ENCODE measurements at places on chromosomes 7 and 10. TPM values are rescaled to one million over a fixed set of nuclear protein-coding genes. Genes with fewer than 3 reads are reported as not detected.

- H3K27ac ChIP-seq = no peak overlapping the region
- no peaks in the 10 kb centered on the region for H3K4me1 ChIP-seq
- DNase-seq = no peak
These were observed 757.1 kb downstream of the GRID1 start for GRCh38 chr10:85609509-85609908.

DNA sequence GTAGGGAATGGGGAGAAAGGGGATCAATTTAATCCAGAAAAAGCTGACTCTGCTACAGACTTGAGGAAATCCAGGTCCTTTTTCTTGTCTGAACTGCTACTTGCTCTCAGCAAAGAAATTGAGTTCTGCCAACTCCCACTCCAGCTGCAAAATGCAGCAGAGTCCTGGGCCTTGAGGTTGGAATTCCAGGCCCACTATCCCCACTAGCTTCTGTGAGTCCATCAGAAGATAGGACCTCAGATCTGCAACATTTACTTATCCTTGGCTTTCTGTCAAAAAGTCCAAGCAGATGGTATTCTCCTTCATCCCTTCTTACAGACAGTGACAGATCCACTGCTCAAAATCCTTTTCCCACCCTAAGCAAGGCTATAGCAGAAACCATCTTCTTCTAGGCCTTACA is 219.2 kb downstream of the ARHGAP12 start:
- H3K36me3 ChIP-seq = no peaks in the 10 kb centered on the region
- no peak for DNase-seq
- no peak overlapping the region for H3K4me3 ChIP-seq
- no peaks in the 10 kb centered on the region for H3K27me3 ChIP-seq

HOXA10 gene
- 19.2 TPM for total RNA-seq

CALHM3 gene
- not detected for total RNA-seq

UPK3B gene
- total RNA-seq = 2.7 TPM
